ENCODE measurements at places on chromosomes 3 and 15.

GRCh38 chr3:42115215-42115614 lies 24.1 kb downstream of the TRAK1 start:
- no peak for DNase-seq

GRCh38 chr3:39134305-39134704 lies 19.1 kb downstream of the CSRNP1 start:
- DNase-seq, result no peak

GRCh38 chr3:38554127-38554827 lies 58.1 kb downstream of the EXOG start:
- DNase-seq, result no peak

- DNase-seq, result no peak
Observed at GRCh38 chr15:71800835-71801745, 9.3 kb upstream of the NR2E3 start.

- DNase-seq, result no peak
Observed at GRCh38 chr15:60091157-60091556, 87.0 kb downstream of the FOXB1 start.

DNA sequence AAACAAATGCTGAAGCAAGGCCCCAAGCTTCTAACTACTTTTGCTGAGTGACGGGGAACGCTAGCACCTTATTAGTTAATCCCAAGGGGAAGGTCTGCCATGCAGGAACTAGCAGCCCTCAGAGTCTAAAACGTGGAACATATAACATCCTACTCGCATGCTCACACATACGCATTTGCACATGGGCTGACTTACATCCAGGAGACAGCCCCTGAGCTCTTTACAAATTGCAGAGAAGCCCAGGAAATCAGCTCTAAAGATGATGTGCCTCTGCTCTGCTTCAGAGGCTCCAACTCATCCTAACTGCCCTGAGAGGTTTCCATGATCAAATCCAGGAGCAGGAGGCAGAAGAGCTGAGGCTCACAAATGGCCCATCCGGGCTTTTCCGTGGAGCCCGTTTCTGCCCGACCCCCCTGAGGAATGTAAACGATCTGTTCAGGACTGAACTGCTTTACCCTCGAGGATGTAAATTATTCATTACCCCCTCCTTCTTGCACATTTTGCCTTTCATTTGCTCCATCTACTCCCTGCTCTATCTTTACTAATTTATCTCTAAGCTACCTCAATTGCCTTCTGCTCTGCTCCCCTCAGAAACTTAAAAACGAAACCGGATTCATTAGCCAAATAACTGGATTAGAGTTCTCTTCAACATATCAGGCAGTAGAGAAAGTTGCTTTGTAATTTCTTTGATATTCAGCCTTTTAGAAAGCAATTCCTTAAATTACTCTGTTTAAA lies 141.9 kb upstream of the CCDC54 start:
- no peak for DNase-seq

DNA sequence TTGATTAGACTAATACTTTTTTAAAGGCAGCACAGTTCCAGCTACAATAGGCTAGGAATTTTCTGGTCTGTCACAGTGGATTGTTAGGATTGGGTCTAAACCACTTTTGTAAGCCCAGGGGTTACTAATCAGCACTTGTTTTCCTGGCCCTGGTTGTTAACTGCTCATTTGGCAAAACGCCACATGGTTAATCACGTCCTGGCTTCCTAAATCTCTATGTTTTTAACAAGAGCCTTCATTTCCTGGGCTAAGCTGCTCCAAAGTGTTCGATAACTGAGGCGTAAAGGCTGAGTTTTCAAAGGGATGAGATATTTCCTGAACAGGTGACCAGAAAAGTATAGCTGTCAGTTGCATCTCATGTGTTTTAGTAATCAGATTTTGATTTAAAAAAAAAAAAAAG lies 38.9 kb upstream of the CLRN1 start:
- DNase-seq, result no peak

GRCh38 chr15:96345560-96346399 lies 15.3 kb downstream of the NR2F2 start:
- DNase-seq, result peak; percentile 77

DNA sequence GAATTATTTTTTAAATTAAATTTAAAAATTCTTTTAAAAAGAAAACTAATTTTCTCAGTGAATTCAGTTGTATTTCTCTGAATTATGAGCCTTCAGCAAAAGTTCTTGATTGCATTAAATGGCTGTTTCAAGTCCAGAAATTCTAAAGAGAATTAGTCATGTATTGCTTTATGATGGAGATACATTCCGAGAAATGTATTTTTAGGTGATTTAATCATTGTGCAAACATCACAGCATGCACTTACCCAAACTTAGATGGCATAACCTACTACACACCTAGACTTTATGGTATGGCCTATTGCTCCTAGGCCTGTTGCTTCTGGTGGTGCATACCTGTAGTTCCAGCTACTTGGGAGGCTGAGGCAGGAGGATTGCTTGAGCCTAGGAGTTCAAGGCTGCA lies 44.3 kb upstream of the GCNT3 start:
- no peak for DNase-seq
